ENCODE measurements at places on chromosomes 6 and 20. TPM values are rescaled to one million over a fixed set of nuclear protein-coding genes. Genes with fewer than 3 reads are reported as not detected.

- no peak for DNase-seq
- H3K27ac ChIP-seq, result no peak overlapping the region
- no peaks in the 10 kb centered on the region for H3K36me3 ChIP-seq
- H3K4me1 ChIP-seq, result no peaks in the 10 kb centered on the region
These were observed 45.2 kb upstream of the TFAP2A start for GRCh38 chr6:10460096-10460495.

- no peak for DNase-seq
- H3K4me3 ChIP-seq, result no peak overlapping the region
- no peaks in the 10 kb centered on the region for H3K36me3 ChIP-seq
- no peak overlapping the region for H3K27ac ChIP-seq
- no peaks in the 10 kb centered on the region for H3K27me3 ChIP-seq
These were observed 185.4 kb upstream of the SLC24A3 start for GRCh38 chr20:19026901-19027644.

- no peak overlapping the region for H3K27ac ChIP-seq
- H3K36me3 ChIP-seq, result no peaks in the 10 kb centered on the region
- H3K4me1 ChIP-seq, result no peaks in the 10 kb centered on the region
- no peak overlapping the region for H3K4me3 ChIP-seq
These were observed 1268.8 kb downstream of the EPHA7 start for GRCh38 chr6:92150553-92150952.

GRCh38 chr6:91055959-91056358 lies 469.1 kb upstream of the MAP3K7 start:
- no peaks in the 10 kb centered on the region for H3K36me3 ChIP-seq
- no peak overlapping the region for H3K4me3 ChIP-seq
- no peak overlapping the region for H3K27ac ChIP-seq
- H3K27me3 ChIP-seq, result no peaks in the 10 kb centered on the region
- no peak for DNase-seq

DNA sequence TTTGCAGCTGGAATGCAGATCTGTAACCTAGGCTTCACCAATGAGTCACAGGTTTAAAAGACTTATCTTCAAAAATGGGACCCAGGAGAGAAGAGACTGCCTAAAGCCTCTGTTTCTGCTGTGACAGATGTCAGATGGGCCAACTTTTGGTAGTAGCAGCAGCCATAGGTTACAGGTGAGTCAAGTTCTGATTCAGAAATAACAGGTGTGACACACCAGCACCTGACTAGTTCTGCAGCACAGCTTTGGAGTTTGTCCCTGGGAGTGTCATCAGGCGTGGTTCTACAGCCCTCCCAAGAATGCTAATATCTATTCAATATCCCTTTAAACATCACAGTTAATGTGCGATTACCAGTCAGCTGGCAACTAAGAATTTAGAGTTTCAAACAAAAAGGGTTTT lies 121.9 kb upstream of the BTN3A2 start:
- H3K36me3 ChIP-seq, result no peaks in the 10 kb centered on the region
- no peak overlapping the region for H3K4me3 ChIP-seq
- peaks cover 34% of the 10 kb centered on the region for H3K27me3 ChIP-seq
- H3K4me1 ChIP-seq, result no peaks in the 10 kb centered on the region
- DNase-seq, result no peak

DNA sequence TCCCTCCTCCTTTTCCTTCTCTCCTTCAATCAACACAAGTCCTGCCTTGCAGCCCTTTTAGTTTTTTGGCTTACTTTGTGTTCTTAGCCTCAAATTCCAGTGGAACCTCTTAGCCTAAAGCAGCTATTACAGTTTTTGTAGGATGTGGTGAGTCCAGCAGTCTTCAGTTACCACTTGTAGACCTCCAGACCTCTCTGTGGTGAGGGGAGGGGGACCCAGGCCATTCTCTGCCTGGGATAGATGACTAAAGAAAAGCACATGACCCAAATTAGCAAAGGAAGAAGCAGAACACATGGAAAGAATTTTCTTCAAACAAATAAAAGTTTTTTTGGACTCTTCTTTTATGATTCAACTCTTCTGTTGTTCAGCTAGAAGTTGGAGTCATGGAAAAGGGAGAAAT lies 246.5 kb downstream of the HAO1 start:
- no peaks in the 10 kb centered on the region for H3K27me3 ChIP-seq
- no peaks in the 10 kb centered on the region for H3K4me1 ChIP-seq
- H3K36me3 ChIP-seq, result no peaks in the 10 kb centered on the region
- H3K4me3 ChIP-seq, result no peak overlapping the region
- DNase-seq, result no peak
- H3K27ac ChIP-seq, result no peak overlapping the region

- no peak overlapping the region for H3K27ac ChIP-seq
- no peaks in the 10 kb centered on the region for H3K4me1 ChIP-seq
- no peak for DNase-seq
- no peaks in the 10 kb centered on the region for H3K36me3 ChIP-seq
- peaks cover 14% of the 10 kb centered on the region for H3K27me3 ChIP-seq
These were observed 6.0 kb downstream of the C6orf141 start for GRCh38 chr6:49556429-49556837.

DNA sequence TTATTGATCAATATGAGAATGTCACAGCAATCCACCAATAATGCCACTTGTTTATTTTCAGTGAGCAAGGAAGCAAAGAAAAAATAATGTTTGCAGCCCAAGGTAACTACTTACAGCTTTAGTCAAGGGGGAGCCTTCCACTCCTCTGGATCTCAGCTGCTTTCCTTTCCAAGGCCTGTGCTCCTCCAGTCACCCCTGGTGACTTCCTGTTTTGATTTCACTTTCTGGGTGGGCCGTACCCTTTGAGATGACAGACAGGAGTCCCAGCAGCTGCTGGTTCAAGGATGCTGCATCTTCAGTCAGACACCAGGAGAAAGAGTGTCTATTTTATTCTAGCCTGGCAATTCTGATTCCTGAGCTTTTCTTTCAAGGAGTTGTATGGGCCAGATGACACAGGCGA lies 5.6 kb upstream of the VNN2 start:
- H3K27ac ChIP-seq, result no peak overlapping the region
- no peaks in the 10 kb centered on the region for H3K36me3 ChIP-seq
- H3K4me1 ChIP-seq, result no peaks in the 10 kb centered on the region

- no peaks in the 10 kb centered on the region for H3K36me3 ChIP-seq
- H3K27me3 ChIP-seq, result no peaks in the 10 kb centered on the region
- H3K4me1 ChIP-seq, result no peaks in the 10 kb centered on the region
These were observed 79.0 kb upstream of the RGS17 start for GRCh38 chr6:153210083-153210482.

DNA sequence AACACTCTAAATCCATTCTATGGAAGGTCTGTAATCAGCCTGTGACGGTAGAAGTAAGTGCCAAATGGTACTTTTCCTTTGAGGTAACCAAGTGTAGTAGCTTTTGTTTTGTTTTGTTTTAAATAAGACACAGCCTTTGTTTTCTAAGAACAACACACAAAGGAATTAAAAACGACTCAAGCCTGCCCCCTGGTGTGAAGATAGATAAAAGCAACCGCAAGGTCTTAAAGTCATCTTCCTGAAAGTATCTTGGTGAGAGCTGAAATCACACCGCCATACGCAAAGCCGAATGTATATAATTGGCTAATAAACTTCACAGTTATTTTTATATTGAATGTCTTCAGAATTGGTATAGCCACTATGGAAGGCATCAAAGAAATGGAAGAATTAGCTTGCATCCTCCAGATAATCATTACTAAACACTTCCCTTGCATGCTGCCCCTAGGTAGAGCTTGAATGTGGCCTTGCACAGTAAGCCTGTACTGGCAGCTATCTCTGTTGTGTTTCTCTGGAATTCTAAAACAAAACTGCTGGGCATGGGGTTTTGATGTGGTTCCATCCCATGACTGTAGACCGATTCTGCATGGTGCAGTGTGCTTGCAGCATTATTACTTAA lies 95.6 kb downstream of the LAMP5 start:
- DNase-seq, result no peak
- no peaks in the 10 kb centered on the region for H3K27me3 ChIP-seq
- no peaks in the 10 kb centered on the region for H3K36me3 ChIP-seq
- no peak overlapping the region for H3K27ac ChIP-seq

Gene OSBPL2
- total RNA-seq, result 52.3 TPM

Gene FILIP1
- total RNA-seq, result 21.6 TPM

Gene CPXM1
- total RNA-seq, result 1.3 TPM

Gene GABRR1
- total RNA-seq, result not detected

Gene ZBTB12
- total RNA-seq, result 3.5 TPM

All from upper lobe of right lung (tissue), 1 donor.